D721Med (cell line): ENCODE measurements at places on chromosomes 7 and 10.

- no peak for DNase-seq
Measured at GRCh38 chr7:134468475-134468874, 9.6 kb upstream of the AKR1B1 start.

- DNase-seq, result no peak
Measured at GRCh38 chr7:89311886-89312285, 516.3 kb upstream of the TEX47 start.

- no peak for DNase-seq
Measured at GRCh38 chr7:82690929-82691328, 247.4 kb upstream of the CACNA2D1 start.

- DNase-seq, result no peak
Measured at GRCh38 chr7:113968713-113969112, 49.9 kb upstream of the PPP1R3A start.

- DNase-seq, result no peak
Measured at GRCh38 chr7:127348247-127348631, 44.3 kb downstream of the ZNF800 start.

DNA sequence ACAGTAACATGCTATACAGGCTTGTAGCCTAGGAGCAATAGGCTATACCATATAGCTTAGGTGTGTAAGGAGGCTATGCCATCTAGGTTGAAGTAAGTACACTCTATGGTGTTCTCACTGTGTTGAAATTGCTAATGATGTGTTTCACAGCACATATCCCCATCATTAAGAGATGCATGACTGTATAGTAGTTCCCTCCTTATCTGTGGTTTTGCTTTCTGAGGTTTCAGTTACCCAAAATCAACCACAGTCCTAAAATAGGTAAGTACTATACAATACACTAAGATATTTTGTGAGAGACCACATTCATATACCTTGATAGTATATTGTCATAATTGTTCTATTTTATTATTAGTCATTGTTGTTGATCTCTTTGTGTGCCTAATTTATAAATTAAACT, 12.7 kb downstream of the FZD1 start:
- no peak for DNase-seq

DNA sequence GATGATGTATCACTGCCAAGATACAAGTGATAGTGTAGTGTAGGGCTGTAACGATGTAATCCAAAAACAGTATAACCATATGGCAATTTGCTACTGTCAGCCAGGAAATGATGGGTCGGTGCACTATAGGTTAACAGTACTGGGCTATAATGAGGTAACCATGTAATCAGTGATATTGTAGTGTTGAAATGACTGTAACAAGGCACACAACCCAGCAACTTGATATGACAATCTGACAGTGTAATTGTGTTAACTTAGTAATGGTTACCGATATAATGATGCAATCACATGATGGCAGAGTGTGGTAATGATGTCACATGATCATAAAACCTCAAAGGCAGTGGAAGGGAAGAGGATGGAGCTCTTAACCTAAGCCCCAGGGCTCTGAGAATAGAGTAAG, 73.8 kb upstream of the SLF2 start:
- no peak for DNase-seq

- DNase-seq, result no peak
Measured at GRCh38 chr7:94401428-94401814, 6.7 kb downstream of the COL1A2 start.
